Endothelial cell (in vitro differentiated cells): ENCODE measurements at places on chromosomes 4 and X.

- no peak for DNase-seq
These were observed 9.7 kb upstream of the PDGFC start for GRCh38 chr4:156981262-156981769.

DNA sequence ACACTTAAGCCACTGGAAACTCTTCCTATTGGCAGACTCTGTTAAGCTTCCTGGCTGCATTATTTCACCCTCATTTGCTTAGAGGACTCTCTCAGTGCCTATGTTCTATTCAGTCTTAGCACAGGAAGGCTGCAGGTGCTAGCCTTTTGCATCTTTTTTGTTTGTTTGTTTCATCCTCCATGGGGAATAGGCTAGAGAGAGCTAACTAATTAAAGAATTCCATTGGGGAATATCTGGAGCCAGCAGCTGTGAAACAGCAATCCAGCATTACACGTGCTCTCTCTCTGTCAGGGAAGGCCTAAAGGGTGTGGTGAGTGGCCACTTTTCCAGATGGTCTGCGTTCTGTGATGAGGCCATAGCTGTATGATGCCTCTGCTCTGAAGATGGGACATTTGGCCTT lies 633.6 kb downstream of the SPRY1 start:
- no peak for DNase-seq

DNA sequence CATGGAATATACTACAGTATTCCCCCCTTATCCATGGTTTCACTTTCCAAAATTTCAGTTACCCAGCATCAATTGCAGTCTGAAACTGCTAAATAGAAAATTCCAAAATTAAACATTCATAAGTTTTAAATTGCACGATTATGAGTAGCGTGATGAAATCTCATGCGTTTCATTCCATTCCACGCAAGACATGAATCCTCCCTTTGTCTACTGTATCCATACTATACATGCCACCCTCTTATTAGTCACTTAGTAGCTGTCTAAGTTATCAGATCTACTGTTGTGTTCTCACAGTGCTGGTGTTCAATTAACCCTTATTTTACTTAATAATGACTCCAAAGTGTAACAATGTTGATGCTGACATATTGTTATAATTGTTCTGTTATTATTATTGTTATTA lies 261.2 kb upstream of the NDST4 start:
- DNase-seq, result no peak

DNA sequence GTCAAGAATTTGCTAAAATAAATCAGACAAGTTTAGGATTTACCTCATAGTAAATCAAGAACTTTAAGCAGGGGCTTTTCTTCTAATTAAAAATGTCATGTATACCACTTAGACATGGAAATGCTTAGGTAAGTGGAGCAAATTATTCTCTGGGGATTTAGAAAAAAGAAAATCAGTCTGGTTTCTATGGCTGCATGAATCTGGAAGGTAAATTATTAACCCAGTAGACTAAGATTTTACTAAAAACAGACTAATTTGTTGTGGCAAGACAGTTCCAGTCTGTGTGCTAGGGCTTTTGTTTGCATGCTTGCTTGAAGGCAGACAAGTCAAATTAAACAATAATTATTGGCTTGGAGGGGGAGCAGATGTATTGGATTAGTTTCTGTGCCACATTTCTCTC lies 140.6 kb downstream of the TBL1X start:
- no peak for DNase-seq

- peak; percentile 76 for DNase-seq
These were observed 964 bp upstream of the HMGB2 start for GRCh38 chr4:173334891-173335752.

- no peak for DNase-seq
These were observed 240.0 kb downstream of the GPC3 start for GRCh38 chrX:133745349-133745748.

GRCh38 chrX:120752431-120753082 lies 122.7 kb upstream of the C1GALT1C1 start:
- DNase-seq, result no peak
